ENCODE measurements at places on chromosomes 4 and X.

- no peak for DNase-seq
These were observed at the start of gene PSAPL1 for GRCh38 chr4:7434766-7435150. PSAPL1 (minus strand) TSS chr4:7434930; CDS start chr4:7434879, 51 bp downstream.

DNA sequence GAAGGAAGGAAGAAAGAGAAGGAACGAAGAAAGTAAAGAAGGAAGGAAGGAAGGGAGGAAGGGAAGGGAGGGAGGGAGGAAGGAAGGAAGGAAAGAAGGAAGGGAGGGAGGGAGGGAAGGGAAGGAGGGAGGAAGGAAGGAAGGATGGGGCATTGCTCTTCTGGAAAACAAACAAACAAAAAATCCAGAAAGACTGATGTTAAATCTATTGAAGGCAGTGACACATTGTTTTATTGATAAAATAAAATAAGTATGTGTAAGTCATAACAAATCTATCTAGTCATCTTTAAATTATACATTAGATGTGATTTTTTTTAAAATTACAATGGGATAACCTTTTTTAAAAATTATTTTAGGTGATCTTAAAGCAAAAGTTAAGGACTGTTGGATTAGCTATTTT is 1245.5 kb downstream of the STIM2 start:
- no peak for DNase-seq

DNA sequence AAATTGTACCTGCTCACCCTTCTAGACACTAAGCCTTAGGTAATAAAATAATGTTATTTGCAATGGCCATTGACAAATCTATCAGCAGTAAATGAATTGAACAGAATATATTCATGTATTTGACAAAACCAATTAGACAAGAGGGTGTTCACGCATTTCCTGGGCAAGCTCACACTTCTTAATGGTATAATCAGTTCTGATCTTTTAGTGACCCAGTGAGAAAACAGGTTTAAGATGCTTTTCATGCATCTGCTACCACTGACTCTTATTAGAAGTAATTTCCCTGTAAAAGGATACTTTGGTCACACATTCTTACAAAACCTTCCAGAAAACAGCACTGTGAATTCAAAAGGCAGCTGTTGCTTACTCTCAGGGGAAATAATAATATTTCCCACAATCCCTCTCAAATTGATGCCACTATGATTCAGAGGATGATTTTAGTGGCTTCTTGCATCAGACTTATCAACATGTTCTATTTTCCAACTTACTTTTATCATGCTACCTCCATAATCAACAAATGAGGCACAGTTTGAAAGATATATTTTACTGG is 313.9 kb upstream of the NWD2 start:
- DNase-seq: no peak

GRCh38 chr4:1753294-1753696 is 32.0 kb downstream of the TACC3 start:
- DNase-seq: no peak

GRCh38 chr4:70725633-70726032 is 3.9 kb downstream of the RUFY3 start:
- no peak for DNase-seq

DNA sequence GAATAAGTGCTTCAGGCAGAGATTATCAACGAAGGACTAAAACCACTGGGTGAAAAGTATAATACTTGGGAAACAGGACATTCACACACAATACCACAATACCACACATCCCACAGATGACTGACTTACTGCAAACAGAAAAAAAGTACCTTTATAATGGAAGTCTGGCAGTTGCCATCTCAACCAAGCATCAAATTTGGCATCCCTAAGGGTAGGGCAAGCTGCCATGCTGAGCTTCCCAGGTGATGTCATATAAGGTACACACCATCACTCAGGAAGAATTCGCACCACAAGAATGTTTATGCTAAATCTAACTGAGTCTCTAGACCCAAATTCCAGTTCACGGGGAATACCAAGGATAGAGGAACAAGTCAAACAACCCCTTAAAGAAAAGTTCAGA is 9.1 kb downstream of the QDPR start:
- DNase-seq: no peak

GRCh38 chr4:118076958-118077766 is 42.9 kb downstream of the NDST3 start:
- DNase-seq: peak; percentile 61
